ENCODE measurements at places on chromosomes 5 and 9.

- DNase-seq = no peak
Measured at GRCh38 chr5:148687427-148687826, 33.1 kb upstream of the HTR4 start.

- DNase-seq = no peak
Measured at GRCh38 chr9:93645921-93646639, 69.7 kb downstream of the PHF2 start.

- DNase-seq = no peak
Measured at GRCh38 chr9:34084562-34084961, 35.9 kb upstream of the UBAP2 start.

- no peak for DNase-seq
Measured at GRCh38 chr5:95673081-95673480, 9.7 kb downstream of the SPATA9 start.

DNA sequence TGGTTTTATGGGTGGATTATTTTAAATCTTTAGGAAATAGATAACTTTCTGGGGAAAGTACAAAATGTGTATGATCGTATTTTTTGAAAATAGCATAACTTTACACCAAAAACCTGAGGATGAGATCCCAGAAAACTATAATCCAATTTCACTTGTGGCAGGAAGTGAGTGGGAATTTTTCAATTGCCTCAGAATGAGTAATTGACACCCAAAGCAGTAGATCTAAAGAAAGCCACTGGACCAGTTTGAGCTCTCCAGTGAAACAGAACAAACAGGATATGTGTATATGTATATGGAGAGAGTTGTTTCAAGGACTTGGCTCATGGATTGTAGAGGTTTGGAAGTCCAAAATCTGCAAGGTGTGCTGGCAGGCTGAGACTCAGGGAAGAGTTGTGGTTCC, 109.2 kb upstream of the SHB start:
- DNase-seq = no peak

- no peak for DNase-seq
Measured at GRCh38 chr9:79208791-79209396, 362.9 kb upstream of the TLE4 start.

GRCh38 chr5:111072949-111073682, 1.6 kb downstream of the TSLP start:
- peak; percentile 58 for DNase-seq

GRCh38 chr9:6787793-6788161, 30.0 kb downstream of the KDM4C start:
- no peak for DNase-seq

DNA sequence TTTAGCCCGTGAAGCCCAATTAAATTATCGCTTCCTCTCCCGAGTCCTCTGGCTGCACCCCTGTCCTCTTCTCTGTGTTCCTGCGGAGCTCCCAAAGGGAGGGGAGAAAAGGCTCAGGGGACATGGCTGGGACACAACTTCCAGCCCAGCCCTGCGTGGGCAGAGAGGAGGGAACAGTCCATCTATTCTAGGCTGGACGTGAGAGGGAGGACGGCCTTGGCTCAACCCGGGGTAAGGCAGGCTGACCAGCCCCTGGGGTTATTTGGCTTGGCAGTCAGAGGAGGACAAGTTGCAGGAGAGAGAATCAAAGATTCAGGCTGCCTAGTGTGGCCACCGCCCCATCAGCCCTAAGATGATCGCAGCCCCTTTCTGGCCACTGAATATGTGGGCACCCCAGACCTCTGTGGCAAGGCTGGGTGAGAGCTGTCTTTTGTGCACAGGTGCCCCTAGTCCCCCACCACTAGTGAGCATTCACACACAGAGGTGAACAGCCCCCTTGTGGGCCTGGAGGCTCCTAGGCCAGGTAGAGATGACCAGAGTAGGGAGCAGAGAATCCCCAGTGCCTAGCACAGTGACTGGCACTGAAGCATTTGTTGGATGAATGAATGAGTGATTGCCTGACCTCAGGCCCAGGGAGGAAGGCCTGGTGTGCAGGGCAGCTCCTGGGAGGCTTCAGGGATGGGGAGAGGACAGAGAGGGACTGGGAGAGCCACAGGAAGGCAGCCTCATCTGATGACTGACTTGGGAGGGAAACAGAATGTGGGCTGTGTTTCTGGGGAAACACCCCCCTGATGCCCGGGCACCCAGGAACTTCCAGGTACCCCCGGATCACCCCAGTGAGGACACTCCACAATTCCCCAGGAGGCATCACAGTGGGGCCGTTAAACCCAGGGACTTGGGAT, 133.9 kb downstream of the C9orf50 start:
- peak; percentile 27 for DNase-seq

GRCh38 chr5:142109331-142110045, 909 bp downstream of the NDFIP1 start:
- peak; percentile 42 for DNase-seq

DNA sequence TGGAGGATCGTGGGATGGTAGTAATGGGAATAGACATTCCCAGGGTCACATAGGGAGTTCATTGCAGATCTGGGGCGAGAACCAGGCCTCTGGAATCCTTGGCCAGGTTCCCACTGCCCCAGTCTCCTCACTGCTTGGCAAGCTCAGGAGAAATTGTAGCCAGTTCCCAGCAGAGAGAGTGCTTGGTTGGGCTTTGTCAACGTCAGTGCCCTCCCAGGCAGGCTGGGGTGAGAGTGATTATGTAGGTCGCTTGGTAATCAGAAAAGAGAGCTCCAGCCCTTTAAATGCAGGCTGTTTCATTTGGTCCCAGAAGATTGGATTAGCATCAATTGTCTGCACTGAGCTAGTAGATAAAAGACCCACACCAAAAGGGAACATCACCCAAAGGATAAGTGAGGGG, 51.8 kb upstream of the GALNT10 start:
- no peak for DNase-seq

GRCh38 chr9:2170722-2171121, 155.6 kb downstream of the SMARCA2 start:
- DNase-seq = no peak

DNA sequence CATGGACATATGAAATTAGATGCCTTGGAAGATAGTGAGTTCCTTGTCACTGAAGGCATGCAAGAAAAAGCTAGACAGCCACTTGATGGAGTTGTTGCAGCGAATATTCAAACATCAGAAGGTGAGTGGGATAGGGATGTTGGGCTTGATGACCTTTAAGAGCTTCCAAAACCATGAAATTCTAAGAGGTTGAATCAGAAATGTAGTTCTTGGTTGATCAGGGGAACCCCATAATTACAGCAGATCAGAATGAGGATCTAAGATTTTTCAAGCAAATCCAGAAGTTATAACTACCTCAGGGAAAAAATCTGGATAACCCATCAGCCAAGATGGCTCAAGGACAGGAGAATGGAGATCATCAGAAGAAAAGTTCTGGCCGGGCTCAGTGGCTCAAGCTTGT, 244.3 kb upstream of the NR4A3 start:
- DNase-seq = no peak

- DNase-seq = no peak
Measured at GRCh38 chr9:69472101-69472620, 147.1 kb downstream of the ENTREP1 start.

DNA sequence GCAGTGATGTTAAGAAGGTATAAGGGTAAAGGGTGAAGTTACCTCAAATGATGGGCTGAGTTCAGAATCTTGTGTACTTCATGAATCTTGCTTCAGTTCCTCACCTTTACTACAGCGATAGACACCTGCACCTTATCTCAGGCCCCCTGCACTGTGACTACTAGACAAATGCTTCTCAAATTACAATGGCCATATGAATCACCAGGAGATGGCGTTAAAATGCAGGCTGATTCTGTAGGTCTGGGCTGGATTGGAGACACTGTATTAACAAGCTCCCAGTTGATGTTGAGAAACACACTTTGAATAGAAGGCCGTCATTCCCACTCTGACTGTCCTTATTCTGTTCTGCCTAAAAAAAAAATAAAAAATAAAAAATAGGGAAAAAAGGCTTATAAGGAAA, 29.8 kb downstream of the TARS1 start:
- DNase-seq = no peak

DNA sequence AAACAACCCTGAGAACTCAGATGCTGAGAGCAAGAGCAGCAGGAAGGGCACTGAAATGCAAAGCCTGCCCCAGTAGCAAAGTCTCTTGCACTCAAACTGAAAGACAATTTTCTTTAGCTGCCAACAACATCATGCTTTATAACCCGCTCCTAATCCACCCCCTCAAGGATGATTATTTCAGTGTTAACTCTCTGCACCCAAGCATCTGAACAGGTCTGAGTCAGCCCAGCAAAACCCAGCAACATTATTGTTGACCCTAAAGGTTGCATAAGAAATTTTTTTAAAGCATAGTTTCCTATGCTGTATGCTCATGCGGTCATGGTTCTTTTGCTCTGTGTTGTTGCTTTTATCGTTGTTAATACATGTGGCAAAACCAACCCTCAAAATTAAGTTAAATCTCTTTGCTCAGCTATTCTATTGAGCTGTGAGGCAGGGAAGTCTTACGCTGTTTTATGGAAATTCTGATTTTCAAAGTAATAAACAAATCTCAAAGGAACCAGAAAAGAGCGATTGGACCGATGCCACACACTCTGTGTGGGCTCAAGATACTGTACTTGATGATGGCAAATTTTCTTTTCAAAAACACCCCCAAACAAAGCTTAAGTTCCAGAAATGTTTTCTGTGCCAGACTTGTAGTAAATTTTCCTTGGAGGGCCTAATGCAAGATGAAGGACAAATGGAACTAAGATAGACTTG, 440.6 kb upstream of the MPDZ start:
- no peak for DNase-seq

GRCh38 chr5:156396830-156397081, 69.8 kb downstream of the SGCD start:
- DNase-seq = no peak

- no peak for DNase-seq
Measured at GRCh38 chr9:116692616-116693015, 5.5 kb downstream of the TRIM32 start.

GRCh38 chr5:98816582-98817222, 43.2 kb downstream of the RGMB start:
- DNase-seq = no peak

DNA sequence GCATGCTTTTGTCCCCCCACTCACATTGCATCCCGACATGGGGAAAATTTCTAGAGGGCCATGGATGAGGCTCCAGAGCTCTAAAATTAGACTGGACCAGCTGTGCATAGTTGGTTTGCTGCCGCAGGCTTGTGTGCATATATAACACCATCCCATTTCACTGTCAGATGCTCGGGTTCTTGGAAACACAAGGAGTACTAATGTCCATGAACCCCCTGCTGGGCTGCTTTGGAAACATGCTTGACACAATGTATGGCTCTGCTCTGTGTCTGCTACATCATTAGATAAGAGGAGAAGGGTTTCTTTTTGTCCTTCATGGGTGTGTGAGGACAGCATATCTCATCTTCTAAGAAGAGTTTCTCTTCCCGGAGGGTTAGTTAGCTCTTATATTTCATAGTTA, 292.1 kb upstream of the RORB start:
- DNase-seq = no peak
